ENCODE measurements at places on chromosomes 4 and X.

- DNase-seq: no peak
These were observed 83.7 kb downstream of the DHRSX start for GRCh38 chrX:2416851-2417604.

GRCh38 chr4:178811356-178811755, 1369.1 kb upstream of the AGA start:
- DNase-seq: no peak

DNA sequence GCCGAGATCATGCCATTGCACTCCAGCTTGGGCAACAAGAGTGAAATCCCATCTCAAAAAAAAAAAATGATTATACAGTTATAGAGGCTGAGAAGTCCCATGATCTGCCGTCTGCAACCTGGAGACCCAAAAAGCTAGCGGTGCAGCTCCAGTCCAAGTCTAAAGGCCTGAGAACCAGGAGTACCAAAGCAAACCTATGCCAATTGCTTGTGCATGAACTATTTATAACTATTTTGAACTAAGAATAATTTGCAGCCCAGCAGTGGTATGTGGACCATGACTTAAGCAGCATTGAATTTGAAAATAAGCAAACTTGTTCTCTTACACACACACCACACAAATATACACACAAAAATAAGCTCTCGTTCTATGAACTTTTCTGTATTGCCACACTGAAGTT, 51.8 kb downstream of the TASL start:
- no peak for DNase-seq

- DNase-seq: no peak
These were observed 17.2 kb downstream of the GPR174 start for GRCh38 chrX:79161655-79162054.

DNA sequence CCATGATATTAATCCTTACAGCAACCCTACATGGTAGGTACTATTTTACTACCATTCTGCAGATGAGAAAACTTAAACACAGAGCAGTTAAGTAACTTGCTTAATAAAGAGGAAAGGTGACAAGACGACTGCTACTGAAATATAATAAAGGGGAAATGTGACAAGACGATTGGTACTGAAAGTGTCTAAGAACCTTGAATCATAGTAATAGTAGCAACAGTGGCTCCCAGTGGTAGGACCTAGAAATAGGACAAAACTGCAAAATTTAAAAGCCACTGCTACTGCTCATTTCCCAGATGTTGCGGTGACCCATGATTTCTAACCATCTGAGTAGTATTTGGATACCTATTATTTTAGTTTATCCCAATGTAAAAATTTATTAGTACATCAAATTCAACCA, 89.5 kb downstream of the TASL start:
- no peak for DNase-seq

DNA sequence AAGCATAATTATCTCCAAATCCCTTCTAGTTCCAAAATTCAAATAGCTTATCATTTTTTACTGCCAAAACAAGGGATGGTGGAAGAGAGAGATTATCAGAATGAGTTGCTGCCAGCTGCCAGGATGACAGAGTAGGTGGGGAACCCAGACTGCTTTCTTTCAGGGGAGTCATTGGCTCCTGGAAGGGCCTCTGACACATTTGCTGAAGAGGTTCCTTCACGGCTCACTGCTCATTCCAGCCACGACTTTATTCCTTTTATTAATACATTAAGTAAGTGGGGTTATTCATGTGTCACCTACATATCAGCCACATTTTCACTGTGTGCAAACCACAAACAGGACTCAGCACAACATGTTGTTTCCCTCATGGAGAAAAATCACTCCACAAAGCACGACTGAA, 12.7 kb upstream of the SMIM43 start:
- no peak for DNase-seq

DNA sequence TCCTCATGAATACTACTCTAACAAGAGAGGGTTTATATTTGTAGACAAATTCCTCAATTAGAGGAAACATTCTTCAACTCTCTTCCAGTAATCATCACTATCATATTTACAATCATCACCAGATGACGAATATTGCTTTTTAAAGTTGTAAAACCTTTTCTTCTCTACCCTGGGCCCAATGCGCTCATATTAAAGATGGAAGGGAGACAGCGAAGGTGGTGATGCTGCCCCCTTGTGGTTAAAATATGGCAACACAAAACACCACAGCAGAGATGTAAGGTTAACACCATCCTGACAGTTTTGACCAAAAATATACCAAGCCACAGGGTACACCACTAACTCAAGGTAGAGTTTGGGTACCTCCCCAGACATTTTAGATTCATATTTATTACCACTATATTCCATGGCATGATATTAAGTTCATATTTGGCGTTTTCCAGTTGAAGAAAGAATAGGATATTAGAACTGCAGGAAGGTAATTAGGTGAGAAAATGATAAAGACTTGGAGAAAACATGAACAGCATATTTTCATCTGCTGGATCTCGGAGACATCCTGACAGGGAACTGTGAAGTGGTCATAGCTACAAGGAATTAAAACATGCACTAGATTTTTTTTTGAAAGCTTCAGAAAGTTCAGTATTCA, 72.8 kb downstream of the SLC9A7 start:
- DNase-seq: no peak

- DNase-seq: no peak
These were observed 5.3 kb downstream of the PDE6B start for GRCh38 chr4:630656-631055.

- no peak for DNase-seq
These were observed 1.2 kb upstream of the CHRNA9 start for GRCh38 chr4:40333921-40334352.
